ENCODE measurements at places on chromosomes 5 and 9.

DNA sequence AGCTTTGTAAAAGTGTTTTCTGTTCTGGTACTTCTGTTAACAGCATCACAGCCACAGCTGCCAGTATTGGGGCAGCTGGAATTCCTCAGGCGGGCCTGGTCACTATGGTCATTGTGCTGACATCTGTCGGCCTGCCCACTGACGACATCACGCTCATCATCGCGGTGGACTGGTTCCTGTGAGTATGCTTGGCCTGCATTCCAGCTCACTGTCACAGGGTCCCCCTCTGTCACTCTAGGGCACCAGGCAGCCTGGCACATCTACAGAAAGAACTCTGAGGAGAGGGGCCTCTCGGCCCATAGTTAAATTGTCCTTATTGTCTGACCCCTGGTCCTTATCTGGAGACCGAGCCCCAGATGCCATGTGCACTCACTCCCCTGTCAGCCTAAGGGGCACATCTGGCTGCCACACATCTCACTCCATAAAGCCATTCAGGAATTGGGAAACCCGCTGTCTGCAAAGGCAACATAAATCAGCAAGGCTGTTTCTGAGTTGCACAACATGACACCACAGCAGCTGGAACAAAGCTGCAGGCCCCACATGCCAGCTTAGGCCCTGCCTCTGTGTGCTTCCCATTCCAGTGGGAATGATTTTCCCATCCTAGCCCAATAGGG is 77.5 kb downstream of the SLC1A3 start:
- no peak for DNase-seq

GRCh38 chr9:134406366-134407120 is 80.3 kb downstream of the RXRA start:
- DNase-seq: no peak

- DNase-seq: no peak
Observed at GRCh38 chr9:21974722-21975409, 19.3 kb downstream of the CDKN2A start.

- no peak for DNase-seq
Observed at GRCh38 chr9:89866701-89867100, 261.9 kb downstream of the GADD45G start.

- no peak for DNase-seq
Observed at GRCh38 chr5:150160448-150161081, 4.9 kb upstream of the PDGFRB start.

GRCh38 chr9:31140316-31140715 is 1244.1 kb upstream of the ACO1 start:
- no peak for DNase-seq

DNA sequence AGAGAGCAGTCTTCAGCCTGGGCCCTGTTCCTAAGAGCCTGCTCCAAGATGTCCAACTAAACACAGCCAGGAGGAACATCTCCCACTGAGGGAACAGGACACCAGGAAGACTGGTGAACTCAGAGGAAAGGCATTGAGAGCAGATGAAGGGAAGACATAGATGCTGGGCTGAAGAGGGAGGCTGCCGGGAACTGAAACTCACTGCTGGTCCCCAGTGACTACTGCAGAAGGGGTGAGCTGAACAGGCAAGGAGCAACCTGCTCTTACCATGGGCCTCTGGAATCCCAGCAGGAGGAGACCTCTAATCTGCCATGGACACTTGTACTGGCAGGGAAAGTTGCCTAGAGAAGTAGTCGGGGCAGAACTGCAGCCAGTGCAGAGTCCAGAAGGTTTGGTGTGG is 95.7 kb downstream of the TRPM3 start:
- DNase-seq: no peak

All from KG1 (cell line).